ENCODE measurements at places on chromosomes 7 and 10.
A peak's percentile ranks its signal among the peaks of the same experiment; 100 is the strongest.

DNA sequence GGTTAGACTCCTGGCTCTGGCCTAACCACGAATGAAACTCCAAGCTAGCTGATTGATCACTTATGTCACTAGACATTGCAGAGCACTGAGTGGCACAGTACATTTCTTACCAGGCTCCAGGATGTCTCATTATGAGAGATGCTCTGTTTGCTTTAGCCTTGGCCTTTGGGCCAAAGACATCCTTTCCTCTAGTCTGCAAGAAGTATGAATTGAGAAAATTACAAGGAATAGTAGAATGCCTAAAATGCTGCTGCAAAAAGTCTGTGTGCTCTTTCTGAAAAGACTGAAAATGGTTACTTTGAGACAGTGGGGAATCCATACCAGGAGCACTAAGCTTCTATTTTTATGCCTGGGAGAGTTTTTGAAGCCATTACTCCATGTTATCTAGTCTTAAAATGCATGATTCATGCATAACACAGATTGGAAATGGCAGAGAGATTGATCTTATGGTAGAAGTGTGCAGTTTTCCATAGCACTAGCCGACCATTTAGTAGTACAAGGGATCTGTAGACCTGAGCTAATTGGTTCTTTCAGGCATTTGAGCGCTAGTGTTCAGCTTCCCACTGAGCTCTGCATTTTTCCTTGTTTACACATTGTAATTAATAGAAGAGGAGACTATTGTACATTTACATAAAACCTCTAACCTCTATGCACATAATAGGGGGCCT, 303.8 kb downstream of the PRKG1 start:
- no peak for DNase-seq

DNA sequence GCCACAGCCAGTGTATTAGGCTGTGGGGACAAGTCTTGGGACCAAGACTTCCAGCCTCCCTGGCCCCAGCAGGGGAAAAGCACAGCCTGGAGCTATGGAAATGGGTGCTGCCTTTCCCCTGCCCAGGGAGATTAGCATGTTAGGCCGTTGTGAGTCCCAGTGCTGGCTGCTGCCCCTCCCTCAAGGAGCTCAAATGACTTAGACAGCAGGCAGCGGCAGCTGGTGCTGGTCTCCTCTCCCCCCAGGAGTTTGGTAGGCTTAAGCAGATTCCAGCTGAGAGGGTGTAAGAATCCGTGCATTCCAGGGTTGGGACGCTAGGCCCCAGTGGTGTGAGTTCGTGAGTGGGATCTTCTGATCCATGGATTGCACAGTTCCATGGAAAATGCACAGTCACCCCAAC, 301.5 kb upstream of the PHF14 start:
- no peak for DNase-seq

DNA sequence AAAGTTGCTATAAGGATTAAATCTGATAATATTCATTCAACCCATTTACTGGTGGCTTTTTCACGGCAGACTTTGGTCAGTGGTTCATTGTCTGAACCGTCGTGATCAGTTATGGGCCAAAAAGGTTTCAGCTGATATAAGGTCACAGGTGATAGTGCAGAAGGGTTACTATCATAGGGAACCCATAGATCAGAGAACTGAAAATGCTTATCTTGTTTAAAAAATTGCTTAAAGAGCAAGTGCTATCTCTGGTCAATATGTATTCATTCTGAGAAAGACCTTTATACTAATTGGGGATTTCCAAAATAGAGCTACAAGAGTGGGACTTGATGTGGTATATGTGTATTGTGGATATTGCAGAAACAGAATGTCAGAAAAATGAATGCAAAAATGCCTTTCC, 147.8 kb upstream of the SEMA3E start:
- DNase-seq = no peak

- DNase-seq = no peak
These were observed 54.1 kb downstream of the ZNF467 start for GRCh38 chr7:149719050-149719899.

- no peak for DNase-seq
These were observed 19.6 kb upstream of the ZNF488 start for GRCh38 chr10:47403446-47404318.

- DNase-seq = no peak
These were observed 79.4 kb downstream of the ANKIB1 start for GRCh38 chr7:92325173-92325572.

GRCh38 chr7:2525658-2526630, 6.4 kb downstream of the LFNG start:
- DNase-seq = no peak

DNA sequence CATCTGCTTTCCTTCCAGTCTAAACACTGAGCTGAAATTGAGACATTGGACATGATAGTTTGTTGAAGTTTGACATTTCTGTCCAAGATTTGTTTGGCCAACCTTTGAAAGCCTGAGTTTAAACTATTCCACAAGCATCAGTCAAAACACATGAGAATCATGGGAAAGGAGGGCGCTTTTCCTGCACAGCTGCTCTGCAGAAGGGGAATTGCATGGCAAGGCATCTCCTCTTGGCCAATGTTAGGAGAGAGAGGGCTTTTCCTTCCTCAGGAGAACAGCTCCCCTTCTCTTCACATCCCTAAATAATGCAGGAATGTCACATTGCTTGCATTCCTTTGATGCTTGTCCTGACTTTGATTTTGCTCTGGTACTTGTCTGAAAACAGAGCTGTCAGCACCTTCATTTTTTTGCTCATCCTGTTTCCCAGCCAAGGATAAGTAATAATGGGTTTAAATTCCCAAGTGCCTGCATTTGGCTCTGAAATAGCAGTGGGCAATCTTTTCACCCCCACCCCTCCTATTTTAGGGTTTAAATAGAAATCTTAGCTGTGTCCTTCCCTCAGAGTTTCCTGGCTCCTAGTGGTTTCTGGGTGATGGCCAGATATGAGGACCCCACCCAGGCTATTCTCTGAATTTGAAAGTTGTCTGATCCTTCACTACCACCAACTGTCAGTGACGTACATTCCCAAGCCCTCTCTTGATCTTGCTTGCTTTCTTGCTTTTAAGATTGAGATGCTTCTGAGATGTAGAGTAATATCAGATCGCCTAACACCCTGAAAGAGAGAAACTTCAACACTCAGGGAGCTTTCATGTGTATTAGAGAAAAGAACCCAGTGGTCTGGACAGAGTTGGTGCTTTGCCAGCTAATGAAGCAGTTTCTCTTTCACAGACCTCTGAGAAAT, 75.2 kb upstream of the NPVF start:
- peak; percentile 22 for DNase-seq

DNA sequence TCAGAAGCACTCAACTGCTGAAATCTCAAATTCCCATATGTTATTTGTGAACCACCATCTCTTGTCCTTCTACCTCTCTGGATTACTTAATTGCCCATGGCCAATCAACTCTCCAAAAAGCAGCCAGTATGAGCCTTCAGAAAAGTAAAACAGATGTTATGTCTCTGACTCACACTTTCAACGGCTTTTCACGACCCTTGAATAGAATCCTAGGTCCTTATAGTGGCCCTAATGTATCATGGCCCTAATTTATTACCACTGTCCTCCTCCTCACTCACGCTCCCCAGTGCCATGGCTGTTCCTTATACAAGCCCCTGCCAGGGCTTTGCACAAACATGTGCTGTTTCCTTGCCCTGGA, 20.0 kb downstream of the ZNF438 start:
- no peak for DNase-seq

DNA sequence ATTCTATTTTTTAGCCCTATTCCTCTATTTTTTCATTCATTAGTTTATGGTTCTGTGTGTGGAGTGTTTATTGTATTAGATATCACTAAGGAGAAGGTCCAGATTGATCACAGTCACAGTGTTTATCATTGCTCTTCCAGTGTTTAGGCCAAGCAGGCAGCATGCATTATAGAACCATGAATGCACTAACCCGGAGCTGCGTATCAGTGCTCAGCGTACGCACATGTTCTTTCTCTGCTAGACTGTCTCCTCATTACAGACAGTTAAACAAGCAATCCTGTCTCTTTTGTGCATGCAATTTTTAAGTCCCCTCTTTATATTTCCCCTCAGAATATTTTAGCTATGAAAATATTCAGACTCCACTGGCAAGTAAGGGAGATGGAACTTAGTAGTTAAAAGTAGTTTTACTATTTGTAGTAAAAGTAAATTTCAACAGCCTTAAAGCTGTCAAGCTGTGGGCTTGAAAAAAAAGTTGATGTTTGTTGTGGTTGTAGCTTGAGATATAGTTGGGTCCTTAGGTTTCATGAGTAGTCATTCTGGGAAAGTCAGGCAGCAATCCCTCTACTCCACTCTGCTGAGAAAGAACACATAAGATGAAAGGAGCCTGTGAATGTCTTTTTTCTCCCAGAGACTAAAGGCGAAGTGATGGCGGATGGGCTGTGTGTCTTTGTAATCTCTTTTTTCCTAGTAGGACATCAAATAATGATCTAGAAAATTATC, 260.4 kb downstream of the CDK14 start:
- DNase-seq = no peak

- no peak for DNase-seq
These were observed 440.4 kb downstream of the KIF20B start for GRCh38 chr10:90141791-90142190.

DNA sequence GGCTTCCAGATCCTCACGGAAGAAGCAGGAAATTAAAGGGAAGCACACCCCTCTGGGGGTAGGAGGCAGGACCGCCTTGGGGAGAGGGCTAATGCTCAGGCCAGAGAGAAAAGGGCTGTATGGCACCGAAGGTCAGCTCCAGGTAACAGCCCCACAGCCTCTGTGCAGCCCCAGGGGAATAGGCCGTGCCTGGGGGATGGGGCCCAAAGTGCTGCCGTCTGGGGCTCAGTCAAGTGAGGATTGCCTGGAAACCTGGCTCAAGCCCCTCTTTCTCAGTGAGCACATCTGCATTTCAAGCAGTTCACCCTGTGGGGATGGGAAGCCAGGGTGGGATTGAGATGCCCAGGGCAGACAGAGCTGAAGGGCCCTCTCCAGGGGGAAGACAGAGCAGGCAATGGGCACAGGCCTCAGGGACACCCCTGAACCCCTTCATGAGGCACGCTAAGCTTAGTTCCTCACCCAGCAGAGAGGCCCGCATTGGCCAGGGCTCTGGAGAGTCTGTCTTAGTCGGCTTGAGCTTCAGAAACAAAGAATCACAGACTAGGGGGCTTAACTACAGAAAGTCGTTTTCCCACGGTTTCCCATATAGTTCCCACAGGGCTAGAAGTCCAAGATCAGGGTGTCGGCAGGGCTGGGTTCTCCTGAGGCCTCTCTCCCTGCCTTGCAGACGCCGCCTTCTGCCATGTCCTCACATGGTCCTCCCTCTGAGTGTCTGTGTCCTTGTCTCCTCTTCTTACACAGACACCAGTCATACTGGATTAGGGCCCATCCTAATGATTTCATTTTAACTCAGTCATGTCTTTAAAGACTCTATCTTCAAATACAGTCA, 118.2 kb downstream of the PTPN20 start:
- no peak for DNase-seq

- DNase-seq = no peak
These were observed 220.5 kb downstream of the BAMBI start for GRCh38 chr10:28897617-28898464.

DNA sequence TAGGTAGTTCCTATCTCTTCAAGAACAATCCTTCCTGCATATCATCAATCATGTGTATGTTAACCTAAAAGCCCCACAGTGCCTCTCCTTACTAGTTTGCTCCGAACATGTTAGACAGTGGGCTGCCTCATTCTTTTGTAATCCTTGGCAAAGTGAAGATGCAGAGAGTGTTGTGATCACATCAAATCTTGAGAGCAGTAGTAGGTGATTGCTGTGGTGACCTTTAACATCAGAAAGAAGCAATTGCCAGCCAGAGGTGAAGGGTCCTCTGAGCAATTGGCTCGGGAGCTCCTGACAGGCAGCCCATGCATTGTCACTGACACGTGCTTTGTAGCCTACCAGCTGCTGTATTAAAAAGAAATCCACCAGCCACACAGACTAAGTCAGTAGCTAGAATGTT, 19.6 kb upstream of the GSTK1 start:
- DNase-seq = no peak

DNA sequence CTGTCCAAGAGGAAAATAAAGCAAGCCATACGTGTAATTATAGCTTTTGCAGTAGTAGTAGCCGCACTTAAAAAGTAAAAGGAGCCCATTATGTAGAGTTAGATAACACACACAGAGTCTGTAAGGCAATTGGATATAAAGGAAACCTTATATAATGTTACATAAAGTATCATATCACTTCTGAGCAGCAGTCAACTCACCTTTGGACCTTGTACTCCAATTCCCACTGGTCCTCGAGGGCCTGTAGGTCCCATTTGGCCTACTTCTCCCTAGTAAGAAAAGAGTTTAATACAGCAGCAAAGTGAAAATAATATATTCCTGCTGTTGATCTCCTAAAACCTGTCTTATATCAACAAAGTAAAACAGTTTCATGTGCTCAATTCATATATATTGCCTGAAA, 83.6 kb downstream of the COL28A1 start:
- no peak for DNase-seq

DNA sequence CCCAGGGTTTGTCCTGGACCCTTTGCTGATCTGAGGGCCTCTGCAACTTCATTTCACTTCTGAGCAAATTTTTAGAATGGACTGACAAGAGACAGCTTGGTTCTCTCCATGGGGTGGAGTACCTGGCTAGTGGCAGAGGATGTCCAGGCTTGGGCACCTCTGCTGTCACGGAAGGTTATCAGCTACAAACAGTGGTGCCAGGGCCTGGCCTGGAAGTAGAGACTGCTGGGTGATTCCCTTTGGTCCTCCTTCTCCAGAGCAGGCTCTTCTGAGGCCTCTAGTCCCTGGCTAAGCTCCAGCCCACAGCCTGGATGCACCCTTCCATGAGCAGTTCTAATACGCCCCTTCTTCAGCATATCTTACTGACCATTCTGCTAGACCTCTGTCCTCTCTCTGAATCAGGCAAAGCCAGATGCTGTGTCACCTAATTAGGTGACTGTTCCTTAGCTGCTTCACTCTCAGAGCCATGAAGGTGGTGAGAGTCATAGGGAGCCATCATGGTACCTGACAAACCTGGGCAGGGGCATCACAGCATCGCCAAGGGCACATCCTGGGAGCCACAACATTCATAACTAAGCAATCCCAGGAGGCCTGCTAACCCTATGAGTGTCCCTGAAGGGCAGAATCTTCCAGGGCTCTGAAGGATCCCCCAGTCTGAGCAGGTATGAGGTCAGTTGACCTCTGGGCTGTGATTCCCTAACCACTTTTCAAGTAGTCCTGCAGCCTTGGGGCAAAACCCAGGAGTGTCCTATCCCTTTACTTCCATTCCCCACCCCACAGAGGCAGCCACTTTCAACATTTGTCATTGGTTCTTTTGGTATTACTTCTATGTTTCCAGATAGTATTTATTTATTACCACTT, 4.0 kb downstream of the ARHGAP22 start:
- no peak for DNase-seq

- no peak for DNase-seq
These were observed 31.2 kb upstream of the GPR37 start for GRCh38 chr7:124796771-124797170.
